ENCODE measurements at places on chromosomes 2 and 18.

DNA sequence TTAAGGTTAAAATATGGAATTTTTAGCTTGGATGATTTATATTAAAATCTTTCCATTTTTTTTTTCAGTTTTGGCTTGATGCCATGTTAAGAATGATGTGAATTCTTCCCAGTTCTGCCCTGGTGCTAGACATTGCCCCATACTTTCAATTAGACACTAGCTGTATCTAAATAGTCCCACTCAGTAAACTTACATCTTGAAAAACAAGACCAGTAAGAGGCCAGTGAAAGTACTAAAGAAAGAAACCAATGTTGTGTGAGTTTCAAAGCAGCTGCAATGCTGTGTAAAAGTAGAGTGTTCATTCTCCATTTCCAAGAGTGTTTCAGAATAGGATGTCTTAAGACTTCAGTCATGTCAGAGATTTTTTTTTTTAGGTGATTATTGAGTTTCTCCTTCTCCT lies 40.0 kb upstream of the CYBRD1 start:
- no peak for DNase-seq

DNA sequence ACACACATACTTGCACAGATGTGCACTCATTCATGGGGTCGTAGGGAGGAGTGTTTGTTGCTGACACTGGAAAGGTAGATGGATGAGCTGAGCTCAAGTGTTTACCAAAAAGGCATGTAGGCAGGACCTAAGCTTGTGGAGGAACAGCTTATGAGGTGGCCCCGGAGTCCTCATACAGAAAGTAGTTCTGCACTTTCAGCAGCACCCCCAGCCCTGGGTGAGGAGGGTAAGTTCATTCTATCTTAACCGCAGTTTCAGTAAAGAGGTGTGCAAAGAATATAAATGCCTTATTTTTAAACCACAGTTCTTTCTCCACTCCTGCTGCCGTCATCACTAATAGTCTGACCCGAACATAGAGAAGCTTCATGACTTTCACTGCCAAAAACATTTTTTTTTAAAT lies 31.7 kb upstream of the RNF152 start:
- no peak for DNase-seq

DNA sequence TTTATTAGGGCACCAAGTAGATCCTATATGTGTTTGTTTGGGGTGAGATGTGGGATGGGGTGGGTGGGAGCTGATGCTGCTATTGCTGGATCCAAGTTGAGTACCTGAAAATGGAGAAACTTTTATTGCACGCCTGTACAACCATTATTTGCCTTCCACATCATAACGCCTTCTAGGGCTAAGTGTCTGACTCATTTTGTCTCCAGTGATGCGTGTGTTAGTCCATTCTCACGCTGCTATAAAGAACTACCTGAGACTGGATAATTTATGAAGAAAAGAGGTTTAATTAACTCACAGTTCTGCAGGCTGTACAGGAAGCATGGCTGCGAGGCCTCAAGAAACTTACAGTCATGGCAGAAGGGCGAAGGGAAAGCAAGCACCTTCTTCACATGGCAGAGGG lies 58.2 kb downstream of the KDM3A start:
- no peak for DNase-seq

DNA sequence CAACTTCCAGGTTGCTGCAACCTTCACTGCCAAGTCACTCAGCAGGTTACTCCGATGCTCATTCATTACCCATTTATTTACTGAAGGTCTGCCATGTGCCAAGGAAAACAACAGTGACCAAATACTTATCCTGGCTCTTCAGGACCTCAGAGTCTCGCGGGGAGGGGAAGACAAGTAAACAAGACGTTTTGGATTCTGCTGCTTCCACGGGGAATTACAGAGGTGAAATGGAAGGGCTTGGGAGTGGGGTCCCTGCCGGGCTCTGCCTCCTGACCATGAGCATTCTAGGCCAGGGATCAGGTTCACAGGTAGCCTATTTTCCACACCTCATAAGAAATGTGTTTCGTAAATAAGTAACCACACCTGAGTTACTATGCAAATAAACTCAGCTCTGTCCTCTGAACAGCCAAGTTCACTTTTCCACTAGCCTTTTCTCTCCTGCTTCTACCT lies 68.1 kb downstream of the CLHC1 start:
- DNase-seq, result no peak

- no peak for DNase-seq
Measured at GRCh38 chr18:12463191-12463590, 55.5 kb downstream of the PRELID3A start.

- DNase-seq, result no peak
Measured at GRCh38 chr2:156883804-156884203, 373.7 kb upstream of the GALNT5 start.

DNA sequence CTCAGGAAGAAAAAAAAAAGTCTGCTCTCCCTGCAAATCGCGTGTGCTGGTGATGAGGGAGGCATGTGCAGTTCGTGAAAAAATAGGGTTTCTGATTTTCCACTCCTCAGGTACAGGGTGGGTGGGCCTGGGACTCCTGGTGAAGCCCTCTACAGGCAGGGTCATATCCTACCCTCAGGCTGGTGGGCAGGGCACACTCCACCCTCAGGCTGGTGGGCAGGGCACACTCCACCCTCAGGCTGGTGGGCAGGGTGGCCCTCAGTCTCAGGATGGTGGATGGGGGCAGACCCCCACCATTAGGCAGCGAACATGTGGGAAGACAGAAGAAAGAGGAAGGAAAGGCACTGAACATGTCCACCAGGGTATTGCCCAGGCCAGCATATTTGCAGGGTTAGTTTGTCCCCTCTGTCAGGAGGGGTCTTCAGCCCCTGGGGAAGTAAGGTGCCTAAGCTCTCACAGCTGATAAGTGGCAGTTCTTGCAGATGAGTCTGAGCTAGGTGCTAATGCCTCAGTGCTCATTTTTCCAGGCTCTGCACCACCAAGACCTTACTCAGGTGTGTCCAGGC lies 95.2 kb upstream of the RAB6C start:
- DNase-seq, result no peak

DNA sequence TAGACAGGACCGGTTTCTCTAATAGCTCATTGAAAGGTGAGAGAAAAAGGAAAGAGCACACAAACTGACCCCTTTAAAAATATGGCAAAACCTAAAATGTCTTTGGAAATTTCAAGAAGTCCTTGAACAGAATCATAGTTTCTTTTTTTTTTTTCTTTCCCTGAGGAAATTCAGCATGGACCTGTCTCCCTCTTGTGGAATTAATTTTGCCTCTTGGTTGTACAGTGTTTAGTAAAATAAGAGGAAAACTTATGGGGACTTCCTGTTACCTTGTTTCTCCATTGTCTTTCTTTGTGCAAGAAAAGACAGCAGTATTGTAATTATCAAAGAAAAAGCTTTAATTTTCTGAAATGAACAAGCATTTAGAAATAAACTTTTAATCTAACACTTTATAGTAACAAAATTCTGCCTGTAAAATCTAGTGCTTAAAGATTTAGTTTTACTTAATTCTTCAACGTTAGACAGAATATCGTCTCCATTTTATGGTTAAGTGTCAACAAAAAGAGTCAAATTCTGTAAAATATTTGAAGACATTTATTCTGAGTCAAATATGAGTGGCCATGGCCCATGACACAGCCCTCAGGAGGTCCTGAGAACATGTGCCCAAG lies 176.3 kb upstream of the NABP1 start:
- DNase-seq, result peak; percentile 37

GRCh38 chr2:69285379-69285894 lies 101.6 kb downstream of the GFPT1 start:
- DNase-seq, result no peak

DNA sequence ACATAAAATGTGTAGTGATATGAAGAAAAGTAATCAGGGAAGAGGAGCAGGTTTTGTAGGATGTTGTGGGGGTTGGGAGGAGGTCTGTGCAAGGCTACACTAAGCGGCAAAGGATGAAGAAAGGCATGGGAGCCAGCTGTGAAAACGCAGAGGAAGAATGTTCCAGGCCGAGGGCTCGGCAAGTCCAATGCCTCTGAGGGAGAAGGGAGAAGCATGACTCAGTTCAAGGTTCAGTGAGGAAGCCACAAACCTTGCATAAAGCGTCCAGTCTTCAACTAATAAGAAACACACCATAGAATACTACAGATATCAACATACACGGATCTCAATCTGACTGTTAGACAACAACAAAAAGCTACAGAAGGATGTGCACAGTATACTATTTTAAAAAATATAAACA lies 16.2 kb downstream of the EPB41L3 start:
- no peak for DNase-seq

GRCh38 chr18:48393776-48394175 lies 15.4 kb downstream of the ZBTB7C start:
- DNase-seq, result no peak

DNA sequence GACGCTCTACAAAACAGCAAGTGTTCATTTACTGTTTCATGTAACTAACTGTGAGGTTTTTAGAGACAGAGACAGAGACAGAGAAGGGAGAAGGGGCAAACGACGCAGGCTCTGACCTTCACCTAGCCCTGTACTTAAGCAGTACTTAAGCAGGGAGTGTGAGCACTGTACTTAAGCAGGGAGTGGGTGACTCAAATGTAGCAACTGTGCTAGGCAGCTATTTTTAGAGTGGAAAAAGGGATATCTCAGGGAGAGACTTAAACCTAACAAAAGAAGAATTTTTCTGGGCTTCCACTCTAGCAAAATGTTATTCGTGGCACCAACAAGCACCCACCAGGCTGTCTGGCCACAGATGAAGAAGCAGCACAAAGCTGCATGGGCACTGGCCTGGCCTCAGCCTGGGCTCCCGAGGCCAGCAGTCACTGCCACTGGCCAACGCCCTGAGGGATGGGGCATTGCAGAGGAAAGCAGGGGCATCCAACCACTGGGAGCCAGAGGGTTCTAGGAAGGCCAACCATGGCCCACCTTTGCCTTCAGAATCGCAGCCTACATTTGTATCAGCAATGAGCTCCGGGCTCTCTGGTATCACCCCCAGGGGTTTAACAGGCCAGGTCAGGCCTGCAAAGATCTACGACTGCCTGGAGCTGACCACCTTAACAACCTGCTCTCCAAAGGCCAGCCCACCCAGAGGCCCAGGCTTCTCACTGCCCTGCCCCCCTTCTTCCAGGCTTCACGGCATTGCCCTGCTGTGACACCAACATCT lies 154.3 kb downstream of the TTC32 start:
- no peak for DNase-seq

DNA sequence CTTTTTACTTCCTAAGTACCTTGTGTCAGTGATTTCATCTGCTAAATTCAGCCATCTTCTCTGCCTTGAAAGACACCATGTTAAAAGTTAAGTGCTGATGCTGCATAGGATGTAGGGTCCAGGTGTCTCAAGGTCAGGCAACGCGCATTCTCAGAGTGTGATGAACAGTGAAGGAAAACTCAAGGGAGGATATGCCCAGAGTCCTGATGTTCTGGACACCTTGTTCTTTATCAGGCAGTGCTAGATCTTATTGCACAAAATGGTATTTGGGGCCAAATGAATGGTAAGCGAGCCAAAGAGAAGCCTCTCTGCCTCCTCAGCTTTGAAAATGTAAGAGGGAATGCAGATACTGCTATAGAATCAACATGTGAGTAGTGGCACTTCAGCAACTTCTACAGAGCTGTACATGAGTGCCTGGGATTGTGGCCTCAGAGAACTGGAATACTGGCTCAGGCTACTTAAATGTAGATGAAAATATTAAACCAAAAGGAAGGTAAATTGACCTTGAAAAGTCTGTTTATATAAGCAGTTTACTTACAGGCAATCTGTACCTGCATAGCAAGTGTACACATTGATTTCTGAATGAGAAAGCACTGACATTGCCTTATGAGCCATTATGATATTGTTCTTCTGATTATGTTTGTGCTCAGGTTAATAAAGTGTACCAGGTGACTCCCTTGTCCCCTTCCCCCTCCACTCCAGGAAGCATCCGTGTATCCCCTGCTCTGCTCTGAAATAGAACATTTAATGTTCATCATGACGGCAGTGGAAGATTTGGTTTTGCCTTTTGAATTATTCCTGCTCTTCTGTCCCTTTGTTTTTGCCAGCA lies 86.7 kb upstream of the RANBP2 start:
- DNase-seq, result no peak
